A549 treated with DMSO at 1 μM for 4 hours (cell line): ENCODE measurements at places on chromosomes 1 and 21. TPM values are rescaled to one million over a fixed set of nuclear protein-coding genes. Genes with fewer than 3 reads are reported as not detected.

Gene SYCP1
- not detected in 5 replicates for total RNA-seq

Gene ACOT11
- total RNA-seq, result 1.7 to 2.3 TPM (median 2.1 TPM) in 5 replicates

Gene TNFRSF9
- 2.7 to 4.6 TPM (median 3.8 TPM) in 5 replicates for total RNA-seq

Gene VAMP4
- 2.7 to 6.1 TPM (median 5.0 TPM) in 5 replicates for total RNA-seq

Gene MEX3A
- total RNA-seq, result 1.4 to 3.0 TPM (median 2.5 TPM) in 5 replicates

Gene RAB7B
- 1.4 to 2.9 TPM (median 1.8 TPM) in 5 replicates for total RNA-seq

Gene PEAR1
- total RNA-seq, result 7.8 to 12.2 TPM (median 10.1 TPM) in 5 replicates

Gene DEPDC1
- 13.1 to 19.7 TPM (median 17.3 TPM) in 5 replicates for total RNA-seq

Gene LRRC53
- total RNA-seq, result not detected in 5 replicates

Gene MR1
- 7.2 to 10.0 TPM (median 8.0 TPM) in 5 replicates for total RNA-seq

Gene PMF1
- total RNA-seq, result 54.6 to 65.6 TPM (median 58.8 TPM) in 5 replicates

Gene KLF17
- 0.18 to 0.64 TPM (median 0.31 TPM) in 5 replicates for total RNA-seq

Gene KRTAP12-2
- total RNA-seq, result not detected in 5 replicates

Gene RXRG
- total RNA-seq, result not detected in 5 replicates

Gene PODN
- 0.09 TPM in 1 of 5 replicates, not detected in the others for total RNA-seq

Gene MPZ
- total RNA-seq, result 0.20 to 0.36 TPM (median 0.26 TPM) in 4 of 5 replicates, not detected in the other

Gene SLC9C2
- not detected in 5 replicates for total RNA-seq

Gene CATSPERE
- 0.05 to 0.23 TPM (median 0.09 TPM) in 4 of 5 replicates, not detected in the other for total RNA-seq

Gene PDE4B
- 16.7 to 26.2 TPM (median 21.8 TPM) in 5 replicates for total RNA-seq

Gene DYNLT5
- not detected in 5 replicates for total RNA-seq

Gene MPC2
- total RNA-seq, result 46.9 to 82.8 TPM (median 79.0 TPM) in 5 replicates

Gene LIPI
- not detected in 5 replicates for total RNA-seq

Gene DDOST
- 193 to 207 TPM (median 202 TPM) in 5 replicates for total RNA-seq

Gene C8B
- total RNA-seq, result not detected in 5 replicates

Gene WDR64
- total RNA-seq, result not detected in 5 replicates

Gene CNST
- total RNA-seq, result 7.8 to 10.7 TPM (median 9.4 TPM) in 5 replicates
